ENCODE measurements at places on chromosomes 11 and 22. TPM values are rescaled to one million over a fixed set of nuclear protein-coding genes. Genes with fewer than 3 reads are reported as not detected.

DNA sequence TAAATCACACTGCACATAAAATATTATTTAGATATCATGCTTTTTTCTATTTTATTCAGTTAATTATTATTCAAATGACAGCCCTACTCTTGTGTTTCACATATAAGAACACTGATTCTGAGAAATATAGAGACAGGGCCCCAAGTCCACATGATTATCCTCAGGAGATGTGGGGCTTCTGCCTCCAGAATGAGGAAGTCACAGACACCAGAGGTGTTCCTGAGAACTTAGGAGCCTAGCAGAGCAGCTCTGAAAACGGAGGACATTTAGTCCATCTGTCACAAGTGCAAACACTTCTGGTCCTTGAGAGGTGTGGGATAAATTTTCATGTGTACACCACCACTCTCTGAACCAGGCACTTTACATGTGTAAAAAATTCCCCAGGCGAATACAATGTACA, 26.2 kb downstream of the TRIM66 start:
- DNase-seq, result no peak

DNA sequence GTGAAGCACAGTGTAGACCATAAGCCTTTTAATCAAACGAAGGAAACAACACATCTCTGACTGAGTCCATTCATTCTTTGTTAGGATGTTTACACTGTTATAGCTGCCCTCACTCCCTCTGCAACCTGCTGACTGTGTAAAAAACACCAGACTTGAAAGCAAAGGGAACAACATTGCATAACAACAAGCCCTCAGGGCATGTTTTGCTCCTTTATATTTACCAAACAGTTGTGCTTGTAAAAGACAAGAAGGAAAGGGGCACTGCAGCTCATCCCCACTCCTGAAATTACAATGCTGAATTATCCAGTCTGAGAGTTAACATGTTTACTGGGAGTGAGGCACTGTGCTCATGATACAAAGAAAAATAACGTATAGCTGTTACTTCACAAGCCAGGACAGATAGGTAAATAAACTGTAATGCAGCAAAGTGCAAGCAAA, 46.4 kb downstream of the RAB30 start:
- peak; percentile 82 for DNase-seq

DNA sequence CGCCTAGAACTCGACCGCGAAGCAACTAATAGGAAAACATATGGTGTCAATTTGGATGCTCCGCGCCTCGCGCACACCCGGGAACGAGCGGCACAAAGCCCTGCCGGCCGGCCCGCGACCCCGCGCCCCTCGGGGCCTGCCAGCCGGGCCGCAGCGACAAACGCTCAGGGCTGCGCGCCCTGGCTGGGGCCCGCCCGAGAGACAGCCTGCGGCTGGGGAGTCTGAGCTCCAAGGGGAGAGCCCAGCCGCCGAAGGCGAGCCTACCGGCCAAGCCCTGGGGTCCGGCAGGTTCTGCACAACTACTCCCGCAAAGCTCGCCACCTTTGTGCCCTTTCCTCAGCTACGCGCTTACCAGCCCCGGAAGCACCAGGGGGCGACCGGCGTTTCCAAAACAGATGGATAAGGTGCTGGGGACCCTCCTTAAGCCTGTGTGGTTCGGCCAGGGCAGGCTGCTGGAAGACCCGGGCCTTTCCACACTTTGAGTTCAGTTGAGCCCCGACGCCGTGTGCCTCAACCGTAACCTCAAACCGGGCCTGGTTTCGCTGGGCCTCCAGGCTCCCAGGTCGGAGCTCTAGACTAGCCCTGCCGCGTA, 6.0 kb downstream of the PAX6 start:
- no peak for DNase-seq

GRCh38 chr11:113204280-113204679, 110.1 kb upstream of the TTC12 start:
- no peak for DNase-seq

DNA sequence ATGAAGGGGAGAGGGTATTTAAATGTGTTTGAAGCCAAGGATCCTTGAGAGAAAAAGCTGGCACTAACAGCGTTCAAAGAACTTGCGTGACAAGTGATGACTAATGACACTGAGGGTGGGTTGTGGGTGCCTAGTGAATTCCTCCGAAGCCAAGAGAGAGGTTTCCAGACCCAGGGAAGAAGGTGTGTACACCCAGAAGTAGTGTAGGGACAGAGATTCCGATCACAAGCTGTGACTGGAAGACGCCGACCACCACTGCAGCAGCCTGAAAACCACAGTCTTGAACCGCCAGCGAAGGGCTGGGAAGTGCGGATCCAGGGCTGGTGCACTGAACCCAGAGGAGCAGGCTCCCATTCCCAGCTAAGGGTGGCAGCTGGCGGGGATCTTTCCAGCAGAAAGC, 9.5 kb downstream of the PPARA start:
- DNase-seq, result peak; percentile 66

GRCh38 chr22:31092161-31092560, 11.0 kb downstream of the SMTN start:
- DNase-seq, result no peak

DNA sequence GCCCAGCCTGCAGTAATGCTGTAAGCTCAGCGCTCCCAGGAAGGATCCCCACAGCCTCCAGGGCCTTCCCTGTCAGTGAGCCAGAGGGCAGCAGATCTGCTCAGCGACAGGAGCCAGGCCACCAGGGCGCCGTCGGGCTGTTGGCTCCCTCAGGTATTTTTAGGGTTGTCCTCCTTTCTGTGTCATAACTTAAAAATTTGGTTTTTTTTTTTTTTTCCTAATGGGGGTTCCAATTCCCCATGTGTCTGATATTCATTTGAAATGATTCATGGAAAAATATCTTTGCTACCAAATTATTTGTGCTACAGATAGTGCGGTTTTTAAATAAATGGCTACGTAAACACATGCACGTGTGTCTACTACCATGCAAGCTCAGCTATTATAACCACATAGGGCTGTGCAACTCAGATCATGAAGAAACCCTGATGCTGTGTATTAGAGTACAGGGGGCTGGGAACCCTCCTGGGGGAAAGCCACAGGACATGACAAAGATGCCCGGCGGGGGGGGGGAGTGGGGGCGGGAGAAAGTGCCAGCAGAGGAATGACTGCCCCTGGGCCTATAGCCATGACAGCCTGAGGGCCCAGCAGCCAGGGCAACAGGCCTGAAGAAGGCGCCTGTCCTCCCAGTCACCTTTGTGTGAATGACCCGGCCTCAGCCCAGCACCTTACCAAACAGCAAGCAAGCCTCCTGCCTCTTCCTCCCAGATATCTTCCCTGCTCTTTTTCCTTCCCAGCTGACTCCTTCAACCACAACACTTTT, 89.3 kb downstream of the NAT10 start:
- DNase-seq, result no peak

DNA sequence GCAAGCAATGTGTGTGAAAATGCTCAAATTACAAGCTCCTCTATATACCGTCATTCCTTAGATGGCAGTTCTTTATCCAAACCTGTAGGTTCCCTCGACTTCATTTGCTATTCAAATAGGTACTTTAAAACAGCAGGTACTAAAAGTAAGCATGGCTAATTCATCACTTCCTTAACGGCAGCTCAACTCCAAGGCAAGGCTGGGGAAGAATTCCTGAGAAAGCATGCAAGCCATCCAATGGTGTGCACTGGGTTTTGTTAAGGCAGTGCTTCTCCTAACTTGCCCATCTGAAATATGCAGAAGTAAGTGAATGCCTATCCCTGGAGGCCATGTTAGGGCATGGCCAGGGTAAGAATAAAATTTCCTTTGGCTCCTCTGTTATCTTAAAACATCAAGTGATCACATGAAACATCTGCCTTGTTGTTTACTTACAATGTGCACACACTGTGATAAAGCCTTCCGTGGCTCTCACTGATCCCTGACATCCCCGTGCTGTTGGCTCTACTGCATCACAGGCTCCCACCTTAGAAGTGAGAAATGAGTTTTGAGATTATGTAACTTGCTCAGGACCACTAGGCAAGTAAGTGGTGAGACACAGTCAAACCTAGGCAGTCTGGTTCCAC, 52.1 kb downstream of the SMCO4 start:
- no peak for DNase-seq

GRCh38 chr11:1497600-1497999, 11.0 kb upstream of the MOB2 start:
- DNase-seq, result no peak

- DNase-seq, result peak; percentile 25
Measured at GRCh38 chr11:74681686-74682651, 49.3 kb downstream of the CHRDL2 start.

GRCh38 chr22:45518580-45518991, 15.9 kb downstream of the FBLN1 start:
- no peak for DNase-seq

DNA sequence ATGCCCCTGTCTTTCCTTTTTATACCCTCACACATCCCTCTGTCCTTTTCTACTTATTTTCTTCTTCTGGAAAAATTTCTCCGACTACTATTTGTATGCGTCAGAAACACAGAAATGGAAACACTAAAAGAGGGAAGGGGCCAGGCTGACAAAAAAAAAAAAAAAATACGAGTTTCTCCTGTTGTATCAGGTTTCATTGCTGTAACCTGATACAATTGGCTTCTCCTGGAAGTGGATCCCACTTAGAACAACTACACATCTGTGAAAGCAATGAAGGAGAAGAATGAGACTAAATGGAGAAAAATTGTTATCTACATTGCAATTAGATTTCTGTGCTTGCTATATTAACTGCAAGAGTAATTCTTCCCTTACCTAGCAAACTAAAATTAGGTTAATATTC, 393.9 kb downstream of the GUCY1A2 start:
- no peak for DNase-seq

- DNase-seq, result no peak
Measured at GRCh38 chr11:1780700-1781592, 17.2 kb upstream of the CTSD start.

DNA sequence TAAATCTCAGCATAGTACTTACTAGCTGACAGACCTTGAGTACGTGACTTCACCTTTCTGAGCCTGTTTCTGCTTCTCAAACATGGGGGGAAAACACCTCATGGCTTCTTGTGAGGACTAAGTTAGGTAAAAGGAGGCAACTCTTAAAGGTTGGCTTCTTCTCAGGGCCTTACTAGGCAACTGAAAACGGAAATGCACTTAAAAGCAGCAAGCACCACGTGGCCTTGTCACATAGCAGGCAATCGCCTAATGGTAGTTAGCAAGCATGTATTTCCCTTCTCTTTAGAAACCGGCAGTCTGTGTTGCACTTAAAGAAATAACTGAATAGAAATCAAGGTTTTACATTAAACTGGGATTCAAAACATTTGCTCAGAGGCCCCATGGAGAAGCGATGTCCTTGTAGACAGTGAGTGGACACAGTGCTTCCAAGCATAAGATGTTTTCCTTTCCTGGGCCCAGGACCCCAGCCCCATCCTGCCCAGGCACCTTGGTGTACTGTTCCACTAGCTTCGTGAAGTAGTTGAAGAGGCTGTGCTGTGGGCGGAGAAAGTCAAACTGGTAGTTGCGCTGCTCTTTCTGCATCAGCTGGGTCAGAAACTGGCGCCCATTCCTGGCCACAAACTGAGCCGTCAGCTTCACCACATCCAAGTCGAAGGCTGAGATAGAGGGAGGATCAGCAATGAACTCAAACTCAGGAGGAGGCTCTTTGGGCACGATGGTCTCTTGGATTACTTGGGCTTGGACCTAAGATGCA, 12.1 kb downstream of the SF3A1 start:
- no peak for DNase-seq

DNA sequence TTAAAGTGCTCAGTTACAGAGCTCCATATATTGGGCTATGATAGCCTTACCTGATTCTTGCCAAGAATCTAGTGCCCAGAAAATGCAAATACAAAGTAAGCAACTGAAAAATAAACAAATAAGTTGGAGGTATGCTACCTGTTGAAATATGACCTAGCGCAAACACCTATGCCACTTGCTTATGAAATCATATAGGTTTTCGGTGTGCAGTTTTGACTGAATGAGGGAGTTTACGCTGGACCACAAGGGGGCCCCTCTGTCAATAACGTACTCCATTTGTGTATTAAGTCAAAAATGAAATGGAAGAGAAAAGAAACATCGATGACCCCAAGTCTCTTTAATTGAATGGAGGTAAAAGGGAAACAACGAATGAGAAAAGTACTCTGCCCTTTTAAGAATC, 84.9 kb upstream of the TRIM77 start:
- DNase-seq, result no peak

DNA sequence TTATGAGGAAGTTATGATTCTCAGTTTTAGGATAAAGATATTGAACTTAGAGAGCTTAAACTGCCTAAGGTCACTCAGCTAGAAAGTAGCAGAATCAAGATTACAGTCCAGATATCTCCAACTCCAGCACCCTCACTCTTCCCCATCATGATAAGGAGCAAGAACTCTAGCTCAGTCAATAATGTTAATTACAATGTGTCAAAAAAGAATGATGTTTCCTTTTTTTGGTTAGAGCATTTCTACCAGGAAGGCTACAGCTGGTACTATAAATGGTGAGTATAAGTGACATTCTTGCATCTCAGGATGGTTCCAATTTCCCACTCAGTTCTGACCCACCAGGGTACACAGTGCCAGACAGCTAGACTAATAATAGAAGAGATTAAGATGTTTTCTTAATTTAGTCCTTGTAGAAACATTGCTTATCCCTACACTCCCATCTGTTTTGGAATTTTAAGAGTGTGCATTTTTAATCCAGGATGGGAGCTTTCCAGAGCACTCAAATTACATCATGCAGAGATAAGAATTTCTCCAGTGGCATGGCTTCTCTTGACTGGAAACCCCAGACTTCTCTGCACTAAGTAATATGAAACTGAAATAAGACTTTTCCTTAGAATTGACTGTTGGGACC, 21.6 kb upstream of the BBOX1 start:
- no peak for DNase-seq

DNA sequence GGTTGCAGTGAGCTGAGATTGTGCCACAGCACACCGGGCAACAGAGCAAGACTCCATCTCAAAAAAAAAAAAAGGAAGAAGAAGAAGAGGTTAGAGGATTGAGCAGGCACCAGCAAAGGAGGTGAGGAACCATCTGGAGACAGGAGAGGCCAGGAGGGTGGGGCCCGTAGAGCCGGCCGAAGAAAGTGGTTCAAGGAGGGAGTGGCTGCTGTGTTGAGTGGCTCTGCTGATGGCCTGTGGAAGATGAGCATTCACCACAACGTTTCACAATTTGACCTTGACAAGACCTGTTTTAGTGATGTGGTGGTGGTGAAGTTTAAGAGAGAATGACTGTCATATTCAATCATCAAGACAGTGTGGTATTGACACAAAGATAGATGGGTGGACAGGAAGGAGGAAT, 6.8 kb upstream of the CTSD start:
- DNase-seq, result no peak

DNA sequence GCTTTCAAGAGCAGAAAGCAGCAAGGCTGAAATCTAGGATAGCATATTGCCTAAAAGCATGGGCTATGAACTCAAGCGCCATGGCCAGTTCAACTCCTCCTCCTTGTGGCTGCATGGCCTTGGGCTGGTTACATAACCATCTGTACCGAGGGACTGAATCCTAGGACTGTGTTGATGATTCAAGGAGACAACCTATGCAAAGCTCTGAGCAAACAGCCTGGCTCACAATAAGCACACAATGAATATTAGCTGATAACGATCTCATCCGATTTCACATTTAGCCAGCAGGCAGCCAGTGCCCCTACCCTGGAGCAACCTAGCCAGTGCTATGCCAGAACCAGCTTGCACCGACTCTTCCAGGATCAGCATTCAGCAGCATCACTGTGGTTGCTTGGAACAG, 698.4 kb downstream of the TBC1D22A start:
- no peak for DNase-seq

Gene POLR2F
- 37.9 TPM for total RNA-seq

Gene IL18
- total RNA-seq, result 1.6 TPM

Gene P2RY6
- total RNA-seq, result 3.6 TPM

Gene CCDC89
- 5.8 TPM for total RNA-seq

Gene CD3G
- total RNA-seq, result not detected

Gene MLC1
- not detected for total RNA-seq

Gene CRYBB1
- total RNA-seq, result not detected

Gene MCM5
- 43.6 TPM for total RNA-seq

Gene SULT4A1
- total RNA-seq, result not detected

All from renal cortical epithelial cell (primary cell).